Effector CD8-positive, alpha-beta T cell (primary cell): ENCODE measurements at places on chromosomes 3 and 15.
A peak's percentile ranks its signal among the peaks of the same experiment; 100 is the strongest.

GRCh38 chr3:16142350-16143025 lies 32.0 kb upstream of the GALNT15 start:
- no peak for DNase-seq

- no peak for DNase-seq
Measured at GRCh38 chr3:18098960-18099587, 326.1 kb downstream of the SATB1 start.

- DNase-seq = no peak
Measured at GRCh38 chr3:126110431-126111125, 26.7 kb upstream of the SLC41A3 start.

DNA sequence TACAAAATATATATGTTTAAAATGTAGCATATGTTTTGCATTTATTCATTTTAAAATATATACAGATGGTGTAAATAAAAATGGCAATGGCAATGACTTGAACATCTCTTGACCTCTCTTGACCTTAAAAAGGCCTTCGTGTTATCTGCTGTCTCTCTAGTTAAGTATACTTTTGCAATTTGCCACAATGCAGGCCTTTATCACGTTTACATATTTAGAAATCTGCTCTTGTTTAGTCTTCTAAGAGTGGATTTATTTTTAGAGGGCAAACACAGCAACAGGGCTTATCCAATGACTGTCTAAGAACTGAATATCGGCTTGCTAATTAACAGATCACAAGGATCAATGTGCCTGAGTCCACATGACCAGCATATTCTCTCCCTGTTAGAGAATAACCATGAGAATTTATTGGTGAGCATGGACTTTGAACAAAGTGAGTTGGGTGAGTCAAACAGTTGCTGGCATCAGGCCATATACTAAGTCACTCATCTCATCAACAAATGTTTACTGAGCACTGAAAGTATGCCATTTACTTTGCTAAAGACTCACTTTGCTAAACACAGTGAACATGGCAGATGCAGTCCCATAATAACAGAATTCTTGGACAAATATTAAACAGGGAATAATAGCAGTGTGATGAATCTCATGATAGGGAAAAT lies 48.2 kb downstream of the MDFIC2 start:
- no peak for DNase-seq

GRCh38 chr15:98727115-98728040 lies 79.0 kb downstream of the IGF1R start:
- DNase-seq = no peak

DNA sequence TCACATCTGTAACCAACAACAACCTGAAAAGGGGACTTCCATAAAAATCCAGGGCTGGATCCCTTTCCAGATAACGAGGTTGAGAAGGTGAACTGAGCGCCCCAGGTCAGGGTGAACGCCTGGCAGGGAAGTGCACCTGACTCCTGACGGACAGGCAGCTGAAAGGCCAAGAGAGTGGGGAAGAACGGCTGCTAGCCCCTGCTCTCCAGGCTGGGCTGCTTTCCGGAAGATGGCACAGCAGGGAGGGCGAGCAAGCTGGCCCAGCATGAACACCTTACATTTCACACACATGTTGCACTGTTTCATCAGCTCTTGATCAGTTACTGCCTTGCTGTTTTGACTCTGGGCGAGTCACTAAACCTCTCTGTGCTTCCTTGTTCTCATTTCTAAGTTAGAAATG lies 127.2 kb upstream of the IQSEC1 start:
- DNase-seq = no peak

DNA sequence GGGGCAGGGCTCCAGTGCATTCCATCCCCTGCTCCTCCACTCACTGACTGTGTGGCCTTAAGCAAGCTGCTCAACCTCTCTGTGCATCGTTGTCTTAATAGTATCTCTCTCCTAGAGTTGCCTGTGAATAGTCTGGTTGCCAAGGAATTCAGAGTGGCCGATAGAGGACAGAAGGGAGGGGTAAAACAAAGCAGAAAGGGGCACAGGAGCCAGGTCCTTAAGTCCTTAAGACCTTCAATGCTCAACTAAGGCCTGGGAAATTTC lies 13.7 kb upstream of the CYP11A1 start:
- DNase-seq = no peak

DNA sequence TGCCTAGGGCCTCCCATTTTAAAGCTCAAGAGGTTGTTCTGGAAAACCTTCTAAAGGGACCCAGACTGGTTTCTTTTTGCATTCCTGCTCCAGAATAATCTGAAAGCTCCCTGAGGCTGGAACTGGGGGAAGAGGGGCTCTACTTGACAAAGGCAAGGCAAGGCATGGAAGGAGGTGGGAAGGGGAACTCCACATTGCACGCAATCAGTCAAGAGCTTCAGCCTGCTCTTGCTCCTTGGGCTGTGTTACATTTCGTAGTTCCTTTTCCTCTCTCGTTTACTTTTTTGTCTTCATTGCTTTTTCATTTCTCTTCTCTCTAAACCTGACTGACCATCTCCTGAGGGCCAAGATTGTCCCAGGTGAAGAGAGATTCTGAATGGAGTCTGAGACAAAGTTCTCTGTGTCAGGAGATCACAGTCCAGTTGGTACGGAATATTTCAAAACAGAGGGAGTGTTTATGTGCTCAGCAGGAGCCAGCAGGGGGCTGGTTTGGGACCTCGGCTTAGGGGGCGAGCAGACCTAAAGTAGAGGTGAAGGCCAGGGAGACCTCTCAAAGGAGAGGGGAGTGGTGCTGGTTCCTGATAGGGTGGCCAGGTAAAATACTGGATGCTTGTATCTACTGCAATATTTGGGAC lies 6.0 kb upstream of the KCTD6 start:
- no peak for DNase-seq

GRCh38 chr3:31952205-31952604 lies 28.9 kb downstream of the OSBPL10 start:
- DNase-seq = no peak

- DNase-seq = no peak
Measured at GRCh38 chr3:151431940-151432339, 28.9 kb downstream of the IGSF10 start.

GRCh38 chr3:45958321-45958791 lies 15.1 kb downstream of the CXCR6 start:
- no peak for DNase-seq

DNA sequence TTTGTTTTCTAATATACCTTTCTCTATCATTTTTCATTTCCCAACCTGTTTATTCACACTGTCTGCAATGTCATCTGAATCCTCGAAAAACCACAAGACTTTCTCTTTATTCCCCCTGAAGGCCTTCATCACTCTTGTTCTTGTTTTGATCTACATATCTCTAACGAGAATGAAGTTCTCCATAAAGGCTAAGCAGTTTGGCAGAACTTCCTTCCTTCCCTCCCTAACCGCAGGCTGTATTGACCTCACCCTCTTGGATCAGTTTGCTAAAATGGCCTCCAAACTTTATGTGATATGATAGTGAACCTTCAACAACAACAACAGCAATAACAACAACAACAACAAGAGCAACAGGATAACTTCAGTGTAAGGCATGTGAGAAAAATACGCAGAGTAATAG lies 392.8 kb downstream of the TIGIT start:
- DNase-seq = no peak

DNA sequence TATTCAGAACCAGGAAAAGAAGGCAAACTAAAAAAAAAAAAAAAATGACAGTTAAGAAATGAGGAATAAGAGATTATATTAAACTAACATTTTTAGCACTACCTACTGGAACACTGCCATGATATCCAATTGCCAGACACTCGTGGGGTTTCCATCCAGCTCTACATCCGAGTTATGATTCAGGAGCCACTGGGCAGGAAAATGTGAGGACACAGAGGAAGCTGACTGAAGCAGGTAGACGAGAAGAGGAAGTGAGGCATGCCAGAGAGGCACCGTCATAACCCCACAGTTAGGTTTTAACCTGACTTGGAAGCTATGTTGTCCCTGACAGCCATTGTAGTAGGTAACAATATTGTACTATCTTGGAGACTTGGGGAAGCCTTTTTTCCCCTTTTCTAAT lies 495.0 kb downstream of the NLGN1 start:
- DNase-seq = no peak

- DNase-seq = no peak
Measured at GRCh38 chr3:183438735-183439134, 10.3 kb upstream of the MCF2L2 start.

DNA sequence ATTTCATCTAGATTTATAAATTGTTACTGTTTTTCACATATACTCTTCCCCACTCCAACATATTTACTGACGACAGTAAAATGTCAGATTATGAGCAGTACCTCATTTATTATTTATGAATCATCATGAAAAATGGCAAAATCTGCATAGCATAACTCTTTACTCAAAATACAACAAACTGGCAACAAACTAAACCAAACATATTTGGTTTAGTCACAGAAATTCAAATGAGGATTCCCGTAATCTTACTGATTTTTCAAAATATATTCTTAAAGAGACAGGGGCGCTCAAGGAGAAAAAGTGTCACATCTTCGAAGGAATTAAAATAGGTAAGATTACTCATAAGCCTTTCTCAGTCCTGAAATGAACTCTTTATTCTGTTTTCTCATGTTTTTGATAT lies 3.0 kb upstream of the GPR87 start:
- no peak for DNase-seq

GRCh38 chr15:89828281-89829145 lies 13.9 kb upstream of the ANPEP start:
- no peak for DNase-seq

DNA sequence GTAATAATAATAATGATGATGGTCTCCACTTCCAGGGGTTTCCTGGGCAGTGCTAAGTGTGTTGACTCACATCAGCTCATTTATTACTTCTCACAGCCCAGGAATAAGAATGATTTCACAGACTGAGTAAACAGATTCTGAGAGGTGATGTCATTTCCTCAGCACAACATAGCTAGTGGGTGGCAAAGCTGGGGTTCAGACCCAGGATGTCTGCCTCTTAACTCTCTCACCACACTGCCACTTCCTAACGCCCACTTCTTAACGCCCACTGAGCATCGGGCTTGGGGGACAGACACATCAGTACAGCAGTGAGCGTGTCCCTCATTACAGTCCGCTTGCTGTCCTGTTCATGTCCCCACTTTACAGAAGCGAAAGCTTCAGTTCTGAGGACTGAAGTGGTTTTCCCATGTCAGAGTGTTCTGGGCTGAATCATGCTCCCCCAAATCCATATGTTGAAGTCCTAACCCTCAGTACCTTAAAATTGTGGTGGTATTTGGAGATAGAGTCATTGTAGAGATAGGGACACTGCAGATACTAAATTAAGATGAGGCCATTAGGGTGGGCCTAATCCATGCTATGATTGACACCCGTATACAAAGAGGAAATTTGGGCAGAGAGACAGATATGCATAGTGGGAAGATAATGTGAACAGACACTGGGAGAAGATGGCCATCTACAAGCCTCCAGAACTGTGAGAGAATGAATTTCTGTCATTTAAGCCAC lies 68.0 kb downstream of the ATP2B2 start:
- DNase-seq = peak; percentile 28

DNA sequence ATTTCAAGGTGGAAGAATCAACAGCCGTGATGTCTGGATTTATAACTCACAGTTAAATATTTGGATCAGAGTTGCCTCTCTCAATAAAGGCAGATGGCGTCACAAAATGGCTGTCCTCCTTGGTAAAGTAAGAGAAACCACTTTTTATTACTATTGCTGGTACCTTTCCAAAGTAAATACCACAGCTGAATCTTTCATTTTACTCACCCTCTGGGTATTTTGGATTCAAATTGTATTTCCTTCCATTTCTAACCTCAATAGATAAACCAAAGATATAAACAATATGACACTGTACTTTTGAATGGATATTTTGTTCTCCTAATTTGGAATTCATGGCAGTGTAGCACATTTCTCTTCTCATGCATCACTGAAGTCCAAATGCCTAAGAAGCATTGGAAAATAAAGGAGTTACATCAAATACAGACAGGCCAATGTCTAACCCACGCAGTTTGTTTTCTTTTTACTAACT lies 29.5 kb downstream of the KLHL24 start:
- DNase-seq = no peak

DNA sequence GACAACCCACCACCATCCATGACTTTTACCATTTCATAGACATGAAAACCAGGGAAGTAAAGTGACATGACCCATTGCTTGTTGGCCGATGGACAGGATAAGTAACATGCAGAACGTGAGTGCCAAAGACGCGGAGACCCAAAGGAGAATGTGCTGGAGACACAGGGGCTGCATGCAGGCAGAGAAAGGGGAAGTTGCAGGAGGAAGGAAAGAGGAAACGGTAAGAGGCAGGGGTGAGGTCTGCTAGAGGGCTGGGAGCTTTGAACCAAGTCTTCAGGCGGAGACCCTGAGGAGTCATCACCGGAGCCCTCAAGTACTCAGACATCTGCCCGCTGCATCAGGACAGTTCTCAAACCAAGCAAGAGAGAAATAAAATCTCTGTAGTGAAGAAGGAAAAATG lies 34.9 kb downstream of the MAGEF1 start:
- DNase-seq = no peak

GRCh38 chr15:98865397-98866339 lies 141.9 kb downstream of the PGPEP1L start:
- peak; percentile 53 for DNase-seq

GRCh38 chr3:159185443-159186050 lies 383.7 kb downstream of the MFSD1 start:
- DNase-seq = no peak

DNA sequence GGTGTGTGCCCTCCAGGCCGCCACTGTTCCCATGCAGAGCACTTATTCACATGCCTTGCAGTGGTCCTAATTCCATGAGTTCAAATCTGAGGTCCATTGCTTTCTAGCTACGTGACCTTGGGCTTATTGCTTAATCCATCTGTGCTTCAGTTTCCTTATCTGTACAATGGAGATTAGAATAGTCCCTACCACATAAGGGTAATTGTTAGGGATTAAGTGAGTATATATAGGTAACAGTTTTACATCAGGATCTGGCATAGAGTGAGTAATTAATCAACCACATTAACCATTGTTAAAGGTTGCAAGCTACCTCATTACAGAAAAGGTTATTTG lies 7.6 kb downstream of the CPN2 start:
- no peak for DNase-seq

GRCh38 chr3:46893146-46893748 lies 15.7 kb downstream of the PTH1R start:
- DNase-seq = no peak

DNA sequence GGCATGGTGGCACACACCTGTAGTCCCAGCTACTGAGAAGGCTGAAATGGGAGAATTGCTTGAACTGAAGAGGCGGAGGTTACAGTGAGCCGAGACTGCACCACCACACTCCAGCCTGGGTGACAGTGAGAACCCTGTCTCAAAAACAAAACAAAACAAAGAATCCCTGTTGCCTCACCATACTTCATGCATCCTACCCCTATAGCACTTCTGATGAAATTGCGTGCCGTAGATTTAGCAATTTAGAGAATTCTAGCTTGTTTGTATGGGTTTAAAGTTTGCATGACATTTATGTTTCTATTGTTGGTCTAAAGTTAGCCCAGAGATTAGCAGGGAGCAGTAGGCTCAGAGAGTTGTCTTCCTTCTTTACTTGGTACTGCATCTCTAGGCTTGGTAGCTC lies 7.8 kb downstream of the RAB5A start:
- DNase-seq = no peak

DNA sequence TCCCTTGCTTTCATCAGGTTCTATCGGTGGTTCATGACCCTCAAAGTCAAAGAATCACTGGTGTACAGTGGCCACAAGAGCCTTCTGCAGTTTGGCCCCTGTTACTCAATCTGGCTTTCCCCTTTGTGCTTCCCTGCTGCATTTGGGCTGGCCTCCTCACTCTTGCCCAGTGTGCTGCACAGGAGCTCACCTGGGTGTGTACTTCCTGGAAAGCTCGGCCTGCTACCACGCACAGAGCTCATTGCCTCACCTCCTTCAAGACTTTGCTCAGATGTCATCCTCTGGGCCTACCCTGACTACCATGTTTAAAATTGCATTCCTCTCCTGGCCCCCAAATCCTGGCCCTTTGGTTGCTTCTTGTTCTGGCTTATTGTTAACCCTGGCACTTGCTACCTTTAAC lies 90.9 kb downstream of the MITF start:
- no peak for DNase-seq
